CD8-positive, alpha-beta memory T cell (primary cell): ENCODE measurements at places on chromosomes 2 and 18.

GRCh38 chr2:23698116-23698693, 228.7 kb downstream of the ATAD2B start:
- no peak for DNase-seq

GRCh38 chr2:219035942-219036341, 5.4 kb downstream of the CFAP65 start:
- DNase-seq = no peak

DNA sequence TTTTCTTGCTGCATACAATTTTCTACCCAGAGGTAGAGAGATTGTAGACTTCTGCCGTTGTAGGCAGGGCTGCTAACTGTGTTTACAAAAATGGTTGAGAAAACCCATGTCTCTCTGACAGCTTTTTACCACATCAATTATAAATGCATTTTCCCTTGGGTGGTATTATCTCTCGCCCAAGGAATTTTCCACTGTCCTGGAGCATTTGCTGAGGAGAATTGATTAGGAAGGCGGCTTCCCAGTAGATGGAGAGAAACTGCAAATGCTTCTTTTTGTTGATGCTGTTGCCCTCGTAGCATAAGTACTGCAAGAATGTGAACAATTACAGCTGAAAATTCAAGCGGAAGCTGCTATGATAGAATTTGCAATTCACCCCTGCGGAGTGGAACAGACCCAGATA, 1007.7 kb upstream of the KLHL29 start:
- no peak for DNase-seq

DNA sequence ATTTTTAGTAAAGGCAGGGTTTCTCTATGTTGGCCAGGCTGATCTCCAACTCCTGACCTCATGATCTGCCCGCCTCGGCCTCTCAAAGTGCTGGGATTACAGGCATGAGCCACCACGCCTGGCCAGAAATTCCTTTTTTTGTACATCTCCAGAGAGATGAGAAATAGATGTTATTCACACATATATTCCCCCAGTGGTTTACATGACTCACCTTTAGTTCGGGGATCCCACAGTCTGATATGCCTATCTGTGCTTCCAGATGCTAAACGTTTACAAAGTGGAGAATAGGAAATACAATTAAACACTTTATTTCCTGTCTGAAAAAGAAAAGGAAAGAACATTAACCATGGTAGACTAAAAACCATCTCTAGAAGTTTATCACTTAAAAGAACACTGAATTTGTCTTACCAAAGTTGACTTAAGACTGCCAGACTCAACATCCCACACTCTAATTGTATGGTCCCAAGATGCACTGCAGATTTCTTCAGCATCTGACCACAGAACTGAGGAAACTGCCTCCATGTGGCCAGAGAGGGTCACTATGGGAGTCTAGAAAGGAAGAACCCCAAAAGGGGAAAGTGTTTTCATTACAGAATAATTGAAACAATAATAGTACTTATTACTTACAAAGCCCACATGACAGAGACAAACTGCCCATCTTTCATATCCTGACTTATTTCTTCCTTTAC, 12.6 kb upstream of the ICA1L start:
- no peak for DNase-seq

DNA sequence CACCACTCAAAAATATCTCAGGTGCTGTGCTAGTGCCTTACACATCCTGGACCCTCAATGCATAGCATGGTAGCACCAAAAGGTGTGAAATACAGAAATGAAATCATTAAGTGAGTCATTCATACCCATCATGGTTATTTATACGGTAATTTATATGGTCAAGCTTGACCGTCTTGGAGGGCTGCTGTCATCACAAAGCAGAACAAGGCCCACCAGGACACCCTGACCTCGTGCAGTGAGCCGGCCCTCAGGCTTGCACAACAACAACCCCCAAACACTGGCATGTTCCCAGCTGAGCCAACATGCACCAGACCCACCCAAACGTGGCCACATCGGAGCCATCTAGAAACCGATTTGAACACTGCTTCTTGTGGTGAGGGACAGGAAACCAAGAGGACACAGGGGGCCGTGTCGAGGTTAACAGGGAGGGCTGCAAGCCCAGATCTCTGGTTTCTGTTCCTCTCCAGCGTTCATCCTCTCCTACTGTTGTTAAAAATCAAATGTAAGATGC, 378.5 kb upstream of the ID2 start:
- DNase-seq = peak; percentile 81

DNA sequence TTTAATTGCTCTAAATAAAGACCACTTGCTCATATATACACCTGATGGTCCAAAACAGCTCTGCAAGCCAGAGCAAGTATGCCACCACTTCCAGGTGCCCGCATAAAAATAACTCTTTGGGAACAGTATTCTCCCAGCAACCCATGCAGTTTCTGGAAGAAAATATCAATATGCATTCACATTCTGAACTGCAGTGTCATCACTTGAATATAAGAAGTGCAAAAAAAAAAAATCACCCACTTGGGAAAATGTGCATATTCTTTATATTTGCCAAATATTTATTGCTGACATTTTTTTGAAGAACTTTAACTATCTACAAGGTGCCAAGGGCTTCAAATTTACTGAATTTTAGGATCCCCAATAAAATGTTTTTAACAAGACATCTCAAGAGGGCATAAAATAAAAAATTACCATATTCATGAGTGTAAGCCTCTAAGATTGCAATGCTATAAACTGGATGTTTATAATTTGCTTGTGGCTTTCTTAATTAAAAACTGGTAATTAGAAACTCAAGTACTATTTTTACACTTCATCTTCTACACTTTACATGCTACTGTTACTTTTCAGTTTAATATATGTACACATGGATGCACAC, 360.6 kb upstream of the HNRNPA3 start:
- no peak for DNase-seq

DNA sequence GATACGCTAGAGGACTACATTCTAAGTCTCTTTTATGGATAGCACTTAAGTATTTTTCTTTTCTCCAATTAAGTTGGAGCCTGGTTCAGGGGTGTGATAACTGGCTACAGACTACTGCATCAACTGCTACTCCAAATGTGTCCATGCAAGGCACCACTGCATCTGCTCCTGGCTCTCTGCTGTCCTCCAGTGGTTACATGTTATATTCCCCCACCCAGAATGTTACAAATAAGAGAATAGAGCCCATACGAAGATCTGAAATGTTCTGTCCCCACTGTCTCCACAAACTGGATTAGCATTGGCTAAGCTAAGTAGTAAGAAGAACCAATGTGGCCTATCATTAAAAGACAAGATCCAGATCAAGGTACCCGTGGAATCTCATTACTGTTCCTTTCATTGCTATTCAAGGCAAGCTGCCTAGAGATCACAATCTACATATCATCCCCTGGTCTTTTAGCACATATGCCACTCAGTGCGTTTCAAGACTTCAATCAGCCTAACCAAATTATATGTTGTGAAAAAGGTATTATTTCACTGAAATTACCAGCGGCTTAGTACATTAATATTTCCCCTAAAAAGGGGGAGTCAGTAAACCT, 308.3 kb upstream of the SLC8A1 start:
- no peak for DNase-seq

GRCh38 chr2:28163627-28164279, 228.9 kb upstream of the FOSL2 start:
- DNase-seq = no peak

DNA sequence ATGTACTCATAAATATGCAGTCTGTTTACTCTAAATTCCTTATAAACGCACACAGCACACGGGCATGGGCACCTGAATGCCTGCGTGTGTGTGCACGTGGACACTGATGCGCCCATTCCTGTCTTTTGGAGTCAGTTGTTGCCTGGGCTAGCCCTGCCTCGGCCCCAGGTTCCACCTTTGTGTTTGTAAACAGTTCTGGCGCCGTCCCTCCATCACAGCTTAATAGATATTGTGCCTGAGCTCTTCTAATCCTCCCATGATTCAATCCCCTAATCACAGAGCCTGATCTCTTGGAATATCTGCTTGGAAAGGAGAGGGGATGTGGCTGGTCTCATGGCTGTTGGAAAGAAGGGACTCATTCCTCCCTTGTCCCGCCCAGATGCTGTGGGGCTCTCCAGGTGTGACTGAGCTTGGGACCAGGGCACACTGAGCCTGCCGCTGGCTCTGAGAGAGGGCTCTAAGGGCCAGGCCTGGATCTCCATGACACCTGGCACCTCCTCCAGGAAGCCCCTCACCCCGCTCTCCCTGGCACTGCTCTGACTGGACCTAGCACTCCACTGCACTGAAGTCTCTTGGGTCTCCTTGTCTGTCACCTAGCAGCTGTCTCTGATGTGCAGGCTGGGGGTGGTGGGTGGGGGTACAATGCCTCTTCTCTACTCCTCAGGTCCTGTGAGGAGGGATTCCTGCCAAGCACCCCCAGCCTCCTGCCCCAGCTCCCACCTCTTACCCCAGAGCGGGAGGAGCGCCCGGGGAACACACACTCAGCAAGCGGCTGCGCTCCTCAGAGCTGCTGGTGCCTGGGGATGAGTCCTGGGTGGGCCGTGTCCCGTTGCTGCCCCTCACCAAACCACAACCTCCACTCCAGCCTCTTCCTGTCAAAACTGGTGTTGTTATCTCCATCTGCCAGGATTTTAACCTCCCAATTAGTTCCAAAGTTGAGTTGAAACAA, 181.3 kb downstream of the INHBB start:
- DNase-seq = no peak

DNA sequence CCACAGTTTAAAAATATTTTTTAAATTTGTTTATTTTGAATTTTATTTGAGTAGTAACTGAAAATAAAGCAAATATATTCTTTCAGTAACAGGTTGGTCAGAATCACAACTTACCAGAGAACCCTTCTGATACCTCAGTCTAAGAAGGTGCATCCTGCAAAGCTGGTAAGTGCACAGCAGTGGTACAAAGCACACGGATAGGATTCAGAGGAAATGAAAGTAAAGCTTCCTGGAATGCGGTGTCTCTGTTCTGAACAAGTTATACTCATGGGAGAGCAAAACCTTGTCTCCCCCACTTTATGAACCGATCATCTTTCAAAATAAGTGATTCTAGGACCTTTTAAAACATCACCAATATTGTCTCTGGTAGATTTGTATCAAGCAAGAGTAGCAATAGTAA, 398.3 kb downstream of the TMX3 start:
- no peak for DNase-seq

DNA sequence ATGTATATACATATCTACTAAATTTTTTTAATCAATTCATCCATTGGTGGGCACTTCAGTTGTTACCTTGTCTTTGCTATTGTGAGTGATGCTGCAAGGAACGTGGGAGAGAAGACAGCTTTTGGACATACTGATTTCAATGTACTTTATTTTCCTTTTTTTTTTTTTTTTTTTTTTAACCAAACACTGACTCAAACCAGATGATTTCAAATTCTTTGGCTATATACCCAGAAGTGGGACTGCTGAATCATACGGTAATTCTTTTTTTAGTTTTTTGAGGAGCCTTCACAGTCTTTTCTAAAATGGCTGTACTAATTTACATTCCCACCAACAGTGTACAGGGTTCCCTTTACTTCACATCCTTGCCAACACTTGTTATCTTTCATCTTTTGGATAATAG, 204.7 kb downstream of the INSIG2 start:
- DNase-seq = no peak

DNA sequence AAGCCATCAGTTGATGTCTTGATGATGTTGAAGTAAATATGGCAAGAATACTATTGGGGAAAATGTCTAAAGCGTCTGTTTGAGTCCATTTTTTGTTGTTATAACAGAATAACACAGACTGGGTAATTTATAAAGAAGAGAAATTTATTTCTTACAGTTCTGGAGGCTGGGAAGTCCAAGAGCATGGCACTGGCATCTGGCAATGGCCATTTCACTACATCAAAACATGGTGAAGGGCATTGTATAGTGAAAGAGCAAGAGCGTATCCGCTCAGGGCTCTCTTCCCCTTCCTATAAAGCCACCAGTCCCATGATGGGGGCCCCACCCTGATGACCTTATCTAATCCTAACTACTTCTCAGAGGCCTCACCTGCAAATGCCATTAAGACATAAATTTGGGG, 29.6 kb upstream of the MRPL19 start:
- no peak for DNase-seq

GRCh38 chr18:24014062-24014985, at the start of gene TTC39C:
TSS of gene TTC39C (plus strand) at chr18:24014754. CDS start at chr18:24014872, 118 bp downstream.
- peak; percentile 80 for DNase-seq

GRCh38 chr18:34773378-34773777, 63.3 kb downstream of the DTNA start:
- no peak for DNase-seq

- DNase-seq = no peak
Observed at GRCh38 chr2:2839393-2839781, 508.3 kb upstream of the MYT1L start.

DNA sequence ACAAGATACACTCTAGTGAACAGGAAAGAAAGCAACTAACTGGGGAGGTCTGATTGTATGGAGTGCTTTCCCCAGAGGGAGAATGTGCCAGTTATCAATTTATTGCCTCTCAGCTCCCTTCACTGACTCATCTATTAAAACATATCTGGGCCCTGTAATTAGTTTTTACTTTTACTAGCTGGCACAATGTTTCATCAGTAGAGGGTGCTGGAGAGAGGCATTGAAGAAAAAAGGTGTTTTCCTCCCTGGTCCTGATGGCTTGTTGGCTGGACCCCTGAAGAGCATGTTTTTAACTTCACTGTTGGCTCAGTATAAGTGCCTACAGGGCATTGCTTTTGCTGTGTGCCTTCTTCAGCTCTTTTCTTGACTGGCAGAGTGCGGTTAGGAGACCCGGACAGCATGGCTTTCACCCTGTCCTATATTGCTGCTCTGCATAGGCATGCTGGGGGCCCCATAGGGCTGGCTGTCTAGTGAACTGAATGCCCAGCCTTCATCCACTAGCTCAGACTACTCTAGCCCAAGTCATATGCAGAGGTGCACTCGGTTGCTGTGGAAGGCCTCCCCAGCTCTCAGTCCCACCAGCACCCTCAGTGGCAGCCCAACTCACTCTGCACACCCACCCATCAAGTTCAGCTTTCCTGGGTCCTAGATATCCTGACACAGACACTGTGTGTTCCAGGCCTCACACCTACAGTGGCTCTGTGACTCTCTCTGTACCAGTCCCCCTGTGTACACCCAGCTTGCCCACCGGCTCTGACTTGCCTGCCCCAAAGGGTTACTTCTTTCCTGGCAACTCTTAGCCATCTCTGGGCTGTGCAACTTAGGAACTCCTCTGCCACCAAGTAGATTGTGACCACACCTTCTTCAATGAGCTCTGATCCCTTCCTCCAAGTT, 62.3 kb upstream of the ACYP2 start:
- DNase-seq = no peak

GRCh38 chr2:20667531-20668401, 822 bp downstream of the GDF7 start:
- DNase-seq = no peak

DNA sequence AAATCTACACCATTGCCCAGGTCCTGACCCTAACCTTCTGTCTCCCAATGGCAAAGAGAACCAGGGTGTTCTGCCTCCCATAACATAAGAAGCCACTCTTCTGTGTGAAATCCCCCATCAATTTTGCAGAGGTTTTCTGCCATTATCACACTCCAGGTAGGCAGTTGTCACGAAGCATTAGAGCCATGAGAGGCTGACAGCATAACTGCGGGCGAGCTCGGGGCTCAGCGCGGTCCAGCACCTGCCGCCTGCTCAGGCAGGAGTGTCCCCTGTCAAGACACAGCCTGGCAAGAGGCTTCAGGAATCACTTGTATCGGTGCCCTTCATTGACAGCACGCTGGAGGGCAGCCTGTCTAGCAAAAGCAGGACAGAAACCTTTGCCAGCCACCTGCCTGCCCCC, 251.2 kb downstream of the SATB2 start:
- no peak for DNase-seq
